ENCODE measurements at places on chromosomes 6 and 20.

DNA sequence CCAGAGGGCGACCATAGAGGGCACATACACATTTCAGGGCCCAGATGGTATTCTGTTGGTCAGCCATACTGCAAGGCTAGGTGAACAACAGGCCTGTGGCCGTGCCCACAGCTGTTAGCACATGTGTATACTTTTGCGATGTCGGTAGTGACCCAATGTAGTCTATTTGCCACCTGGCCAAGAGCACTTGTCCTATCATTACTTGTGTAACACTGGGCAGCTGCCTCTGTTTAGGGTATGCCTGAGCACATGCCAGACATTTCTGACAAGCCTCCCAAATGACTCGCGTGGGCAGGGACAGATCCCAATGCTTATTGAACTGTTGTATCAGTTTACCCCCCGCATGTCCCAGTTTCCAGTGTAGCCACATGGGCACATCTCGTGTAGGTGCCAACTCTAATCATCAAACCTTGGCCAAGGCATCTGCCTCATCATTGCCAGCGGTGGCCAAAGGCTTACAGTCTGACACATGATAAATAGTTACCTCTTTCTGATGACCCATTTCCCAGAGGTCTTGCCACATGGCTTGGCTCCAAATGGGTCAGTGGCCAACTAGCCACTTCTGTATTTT is 74.4 kb upstream of the FBXL4 start:
- DNase-seq, result no peak

DNA sequence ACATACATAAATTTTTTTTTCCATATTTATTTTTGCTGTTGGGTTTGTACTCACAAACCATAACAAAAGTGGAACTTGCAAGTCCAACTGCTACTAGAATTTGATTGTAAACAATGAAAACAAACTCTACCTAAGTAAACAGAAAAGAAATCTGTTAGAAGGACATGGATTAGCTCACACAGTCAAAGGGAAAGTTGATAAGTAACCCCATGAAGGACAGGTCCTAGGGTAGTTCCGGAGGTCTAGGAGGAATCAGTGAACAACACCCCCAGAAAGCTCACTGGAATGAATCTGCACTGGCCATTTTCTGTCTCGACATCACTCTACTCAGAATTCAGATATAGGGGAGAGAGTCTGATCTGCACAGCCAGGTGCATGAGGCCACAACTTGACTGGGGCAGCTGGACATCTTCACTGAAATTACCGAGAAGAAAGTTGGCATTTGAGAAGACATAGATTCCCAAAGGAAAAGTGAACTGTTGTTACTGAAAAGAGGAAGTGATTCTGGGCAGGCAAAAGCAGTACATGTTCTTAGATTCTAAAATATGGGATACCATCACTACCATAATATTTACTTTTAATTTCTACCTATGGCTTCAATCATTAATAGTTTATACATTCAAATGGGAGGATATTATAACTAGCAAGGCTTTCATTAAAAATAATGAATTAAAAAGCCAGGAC is 76.4 kb downstream of the HMGN3 start:
- no peak for DNase-seq

DNA sequence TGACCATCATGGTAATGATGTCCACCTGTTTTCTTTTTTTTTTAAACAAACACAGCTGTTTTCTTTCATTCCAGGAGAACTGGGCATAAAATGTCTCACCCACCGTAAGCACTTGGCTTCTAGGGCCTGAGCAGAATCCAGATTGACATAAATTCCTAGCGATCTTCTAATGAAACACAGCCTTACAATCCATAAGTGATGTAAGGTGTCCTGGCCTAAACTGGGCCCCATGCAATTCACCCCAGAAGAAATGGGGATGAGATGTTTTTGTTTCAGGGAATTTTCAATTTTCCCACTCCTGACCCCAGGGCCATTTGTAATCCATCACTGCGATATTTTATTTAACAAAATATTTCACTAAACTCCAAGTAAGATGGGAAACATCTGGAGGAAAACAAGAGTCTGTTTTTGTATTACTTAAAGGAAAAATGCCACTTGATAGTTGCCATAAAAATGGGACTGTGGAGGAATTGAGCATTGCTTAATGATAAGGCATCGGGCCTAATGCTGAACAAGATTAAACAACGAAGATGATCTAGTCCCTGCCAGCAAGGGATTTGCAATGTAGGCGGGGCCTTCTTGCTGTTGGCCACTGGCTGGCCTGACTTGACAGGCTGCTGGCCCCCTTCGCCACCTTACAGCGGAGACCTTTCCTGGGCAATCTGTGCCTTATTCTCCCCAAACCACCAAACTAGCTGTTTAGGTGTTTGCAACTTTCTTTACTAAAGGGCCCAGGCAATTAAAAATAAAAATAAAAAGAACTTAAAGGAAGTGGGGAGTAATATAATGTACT is 183.7 kb downstream of the CD109 start:
- no peak for DNase-seq

DNA sequence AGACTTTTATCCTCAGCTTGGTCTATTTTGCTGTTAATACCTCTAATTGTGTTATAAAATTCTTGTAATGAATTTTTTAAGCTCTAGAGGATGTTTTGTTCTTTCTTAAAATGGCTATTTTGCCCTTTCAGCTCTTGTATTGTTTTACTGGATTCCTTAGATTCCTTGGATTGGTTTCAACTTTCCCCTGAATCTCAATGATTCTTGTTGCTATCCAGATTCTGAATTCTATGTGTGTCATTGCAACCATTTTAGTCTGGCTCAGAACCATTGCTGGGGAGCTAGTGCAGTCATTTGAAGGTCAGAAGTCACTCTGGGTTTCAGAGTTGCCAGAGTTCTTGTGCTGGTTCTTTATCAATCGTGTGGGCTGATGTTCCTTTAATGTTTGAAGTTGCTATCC is 37.1 kb downstream of the OTOR start:
- DNase-seq, result no peak

- DNase-seq, result no peak
These were observed 131.7 kb downstream of the PXDC1 start for GRCh38 chr6:3619800-3620199.

DNA sequence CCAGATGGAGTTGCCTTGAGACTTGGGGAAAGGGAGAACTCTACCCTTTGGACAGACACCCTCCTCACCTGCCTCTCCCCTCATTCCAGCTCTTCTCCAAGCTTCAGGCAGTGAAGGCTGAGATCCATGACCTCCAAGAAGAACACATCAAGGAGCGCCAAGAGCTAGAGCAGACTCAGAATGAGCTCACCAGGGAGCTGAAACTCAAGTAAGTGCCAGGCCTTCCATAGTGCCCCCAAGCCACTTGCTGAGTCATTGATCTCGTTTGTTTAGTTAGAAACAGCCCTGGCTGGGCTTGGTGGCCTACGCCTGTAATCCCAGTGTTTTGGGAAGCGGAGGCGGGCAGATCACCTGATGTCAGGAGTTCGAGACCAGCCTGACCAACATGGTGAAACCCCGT is 39.2 kb downstream of the KIF3B start:
- no peak for DNase-seq

DNA sequence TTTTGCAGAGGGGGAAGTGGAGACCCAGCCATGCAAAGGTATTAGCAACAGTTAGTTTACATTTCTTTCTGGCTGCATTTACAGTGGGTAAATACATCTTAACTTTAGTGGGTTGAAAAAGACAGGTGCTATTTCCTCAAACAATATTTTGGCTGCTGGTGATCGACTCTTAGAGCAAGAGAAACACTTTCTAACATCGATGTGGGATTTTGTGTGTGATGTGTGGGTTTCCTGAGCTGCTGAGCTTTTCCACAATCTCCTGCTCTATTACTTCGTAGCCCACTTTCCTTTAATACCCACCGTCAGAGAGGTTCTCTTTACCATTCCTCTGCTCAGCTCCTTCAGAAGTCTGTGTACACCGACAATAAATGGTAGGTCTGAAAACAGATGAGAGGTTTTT is 339.0 kb downstream of the NRN1 start:
- DNase-seq, result peak; percentile 41
